Stimulated activated CD4-positive, alpha-beta T cell treated with anti-CD3 and anti-CD28 coated beads, TNF-alpha, amount 100 ng/mL, for 4 hours (primary cell): ENCODE measurements at places on chromosomes 7 and 10.

GRCh38 chr10:62000037-62000603 lies 98.6 kb downstream of the ARID5B start:
- no peak for DNase-seq

DNA sequence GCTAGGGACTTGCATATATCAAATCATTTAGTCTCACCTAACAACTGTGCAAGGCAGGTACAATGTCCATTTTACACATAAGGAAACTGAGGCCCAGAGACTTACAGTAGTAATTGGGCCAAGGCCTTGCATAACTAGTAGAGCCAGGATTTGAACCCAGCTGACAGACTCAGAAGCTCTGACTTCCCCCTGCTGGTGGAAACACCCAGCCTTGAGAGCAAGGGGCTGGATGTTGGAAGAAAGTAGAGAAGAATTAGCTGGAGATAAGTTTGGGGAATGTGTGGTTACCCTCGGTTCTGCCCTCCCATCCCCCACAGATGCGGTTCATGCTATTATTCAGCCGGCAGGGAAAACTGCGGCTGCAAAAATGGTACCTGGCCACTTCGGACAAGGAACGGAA lies 2.0 kb downstream of the AP1S1 start:
- no peak for DNase-seq

- no peak for DNase-seq
Observed at GRCh38 chr7:43914795-43915194, 8.4 kb upstream of the URGCP start.

- no peak for DNase-seq
Observed at GRCh38 chr7:32347244-32347828, 142.8 kb downstream of the LSM5 start.

DNA sequence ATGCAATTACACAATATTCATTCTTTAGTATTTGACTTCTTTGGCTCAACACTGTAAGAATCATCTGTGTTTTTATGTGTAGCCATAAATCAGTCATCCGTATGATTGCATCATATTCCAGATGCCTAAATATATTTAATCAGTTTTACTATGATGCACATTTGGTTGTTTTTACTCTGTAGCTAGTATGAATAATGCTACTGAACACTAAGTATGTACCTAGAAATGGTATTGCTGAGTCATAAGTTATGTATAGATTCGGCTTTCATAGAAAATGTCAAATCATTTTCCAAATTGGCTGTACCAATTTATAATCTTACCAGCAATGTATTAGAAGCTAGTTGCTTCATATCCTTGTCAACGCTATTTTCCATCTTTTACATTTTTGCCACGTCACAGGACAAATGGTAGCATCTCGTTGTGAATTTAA lies 197.3 kb upstream of the PLXNA4 start:
- no peak for DNase-seq

DNA sequence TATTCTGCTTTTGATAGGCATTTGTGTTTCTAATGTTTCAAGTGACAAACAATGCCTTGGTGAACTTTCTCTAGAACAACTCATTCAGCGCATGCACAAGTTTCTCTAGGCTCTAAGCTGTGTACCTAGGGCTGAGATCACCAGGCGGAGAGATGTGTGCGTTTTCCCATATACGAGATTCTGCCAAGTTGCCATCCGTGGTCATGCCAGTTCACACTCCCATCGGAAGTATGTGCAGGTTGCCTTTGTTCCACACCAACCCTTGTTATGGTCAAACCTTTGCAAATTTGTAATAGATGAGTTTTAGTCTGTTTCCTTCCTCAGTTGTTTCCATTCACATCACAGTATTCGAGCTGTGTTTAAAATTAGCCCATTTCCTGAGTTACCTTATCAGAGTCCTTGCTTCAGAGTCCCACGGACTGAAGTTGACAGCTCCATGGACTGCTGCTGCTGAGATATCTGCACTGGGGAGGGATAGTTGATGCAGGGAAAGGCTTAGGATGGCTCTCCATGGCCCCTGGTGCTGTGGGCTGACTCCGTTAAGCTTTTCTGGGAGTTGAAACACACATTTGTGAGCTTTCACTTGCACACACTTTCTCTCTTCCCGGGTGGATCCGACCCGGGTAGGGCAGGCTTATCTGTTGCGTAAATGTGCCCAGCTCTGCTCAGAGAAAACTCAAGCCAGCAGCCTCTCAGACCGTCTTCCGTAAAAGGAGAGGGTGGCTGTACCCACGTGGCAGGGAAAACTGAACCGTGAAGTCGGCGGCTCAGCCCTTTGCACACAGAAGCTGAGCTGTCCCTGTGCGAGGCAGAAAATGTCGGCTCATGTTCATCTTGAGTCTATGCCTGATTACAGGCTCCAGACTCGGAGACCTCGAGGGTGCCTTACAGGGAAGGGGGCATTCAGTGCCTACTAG lies 49.4 kb downstream of the HK1 start:
- DNase-seq = no peak
